ACHN (cell line): ENCODE measurements at places on chromosomes 13 and 19.

GRCh38 chr13:29266261-29266660, 329.2 kb downstream of the SLC7A1 start:
- no peak for DNase-seq

DNA sequence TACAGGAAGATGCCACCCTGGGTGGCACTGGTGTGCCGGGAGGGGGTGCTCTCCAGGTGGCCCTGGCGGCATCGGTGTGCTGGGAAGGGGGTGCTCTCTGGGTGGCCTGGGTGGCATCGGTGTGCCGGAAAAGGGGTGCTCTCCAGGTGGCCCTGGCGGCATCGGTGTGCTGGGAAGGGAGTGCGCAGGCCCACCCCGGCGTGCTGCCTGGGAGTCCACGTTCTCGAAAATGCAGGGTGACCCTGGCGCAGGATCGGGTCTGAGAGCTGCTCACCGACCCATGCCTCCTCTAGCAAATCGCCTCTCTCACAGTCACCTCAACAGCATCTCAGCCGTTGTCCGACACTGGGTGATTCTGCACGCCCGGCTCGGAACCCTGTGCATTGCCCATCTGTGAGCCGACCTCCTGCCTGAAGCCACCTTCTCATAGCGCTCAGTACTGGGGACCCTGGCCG, 36.4 kb downstream of the RASA3 start:
- DNase-seq: no peak

- no peak for DNase-seq
Observed at GRCh38 chr19:6677883-6678689, 8.1 kb upstream of the TNFSF14 start.

DNA sequence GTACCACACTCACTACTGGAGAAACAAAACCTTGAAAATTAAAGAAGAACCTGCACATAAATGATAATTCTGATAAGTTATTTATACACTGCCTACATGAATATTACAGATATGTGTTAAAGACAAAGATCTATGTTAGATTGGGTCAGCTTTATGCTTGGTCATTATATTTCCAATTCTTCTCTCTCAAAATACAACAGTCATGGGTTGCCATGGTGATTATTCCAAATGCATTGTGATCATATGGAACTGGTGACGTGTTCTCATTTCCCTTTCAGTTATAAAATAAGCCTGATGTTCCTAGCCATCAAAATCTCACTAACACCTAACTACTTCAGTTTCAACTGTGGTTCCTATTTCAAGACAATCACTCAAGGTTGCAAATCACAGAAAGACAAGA, 1416.4 kb downstream of the UQCRFS1 start:
- DNase-seq: no peak

DNA sequence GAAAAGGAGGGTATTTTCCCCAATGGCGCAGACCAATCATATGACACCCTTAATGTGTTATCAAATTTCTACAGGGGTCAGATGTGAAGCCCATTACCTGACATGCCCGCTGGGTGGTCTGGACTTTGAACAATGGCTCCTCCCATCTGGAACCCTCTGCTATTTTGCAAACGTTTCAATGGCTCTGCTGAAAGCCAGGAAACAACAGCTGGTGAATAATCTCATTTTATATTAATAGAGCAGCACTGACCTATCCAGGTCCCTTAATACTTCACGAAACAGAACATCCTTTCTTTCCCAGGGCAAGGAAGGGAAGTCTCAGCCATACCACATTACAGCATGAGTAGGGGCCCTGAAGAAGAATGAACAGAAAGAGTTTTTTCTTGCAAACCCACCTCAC, 20.3 kb upstream of the KPNA3 start:
- no peak for DNase-seq
